Stimulated activated CD4-positive, alpha-beta T cell treated with anti-CD3 and anti-CD28 coated beads, Interleukin-2, amount 100 ng/mL, for 24 hours (primary cell): ENCODE measurements at places on chromosomes 6 and 20.

GRCh38 chr6:111625461-111626391 lies 20.0 kb upstream of the TRAF3IP2 start:
- DNase-seq = no peak

DNA sequence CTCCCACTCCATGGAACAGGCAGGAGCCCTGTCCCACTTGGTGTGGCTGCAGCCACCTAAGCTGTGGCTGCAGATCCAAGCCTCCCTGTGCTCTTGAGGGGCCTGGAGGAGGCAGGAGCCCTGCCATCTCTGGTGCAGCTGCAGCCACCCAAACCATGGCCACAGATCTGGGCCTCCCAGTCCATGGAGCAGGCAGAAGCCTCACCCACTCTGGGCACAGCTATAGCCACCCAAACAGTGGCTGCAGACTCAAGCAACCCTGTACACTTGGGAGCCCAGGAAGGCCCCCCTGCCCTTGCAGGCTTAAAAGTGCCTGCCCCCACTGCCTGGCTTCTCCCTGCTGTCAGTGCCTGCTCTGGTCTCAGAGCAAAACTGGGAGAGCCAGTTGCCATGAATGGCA lies 320.3 kb downstream of the RFPL4B start:
- DNase-seq = no peak

- DNase-seq = no peak
Measured at GRCh38 chr6:36769676-36770499, 69.4 kb downstream of the CPNE5 start.

- no peak for DNase-seq
Measured at GRCh38 chr6:144581812-144582537, 296.8 kb downstream of the UTRN start.

DNA sequence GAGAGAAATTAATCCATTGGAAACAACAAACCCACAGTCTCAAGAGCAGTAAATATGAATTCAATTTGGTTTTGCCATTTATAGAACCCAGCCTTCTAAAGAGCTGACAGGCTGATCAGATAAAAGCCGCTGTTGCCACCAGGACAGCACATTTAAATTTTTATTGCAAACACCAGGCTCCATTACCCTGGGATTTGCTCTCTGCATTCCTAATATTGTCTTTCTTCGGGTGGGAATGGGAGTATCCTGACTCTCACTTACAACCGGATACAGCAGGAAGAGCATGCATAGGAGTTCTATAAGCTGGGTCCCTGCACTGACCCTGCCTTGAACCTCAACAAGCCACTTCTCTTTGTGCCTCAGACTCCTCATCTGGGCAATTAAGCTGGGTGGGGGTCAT lies 142.9 kb downstream of the LRFN2 start:
- DNase-seq = no peak

- DNase-seq = no peak
Measured at GRCh38 chr20:57400821-57401564, 9.8 kb downstream of the RBM38 start.

DNA sequence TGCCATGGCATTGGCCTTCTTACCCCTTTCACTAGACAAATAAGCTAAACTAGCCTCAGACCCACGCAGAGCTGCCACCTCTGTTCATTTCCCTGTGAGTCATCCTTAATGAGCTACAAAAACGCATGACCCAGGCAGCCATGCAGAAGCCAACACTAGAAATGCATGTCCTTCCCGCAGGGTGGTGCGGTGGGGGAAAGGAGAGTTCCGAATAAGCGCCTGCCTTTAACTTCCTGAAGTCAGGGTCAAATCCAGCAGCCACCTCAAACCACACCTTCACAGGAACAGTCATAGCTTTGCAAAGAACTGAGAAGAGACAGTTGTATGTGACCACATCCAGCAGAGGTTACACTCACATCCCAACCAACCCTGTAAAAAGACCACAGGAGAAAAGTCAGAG lies 40.4 kb downstream of the IRF4 start:
- peak; percentile 51 for DNase-seq

DNA sequence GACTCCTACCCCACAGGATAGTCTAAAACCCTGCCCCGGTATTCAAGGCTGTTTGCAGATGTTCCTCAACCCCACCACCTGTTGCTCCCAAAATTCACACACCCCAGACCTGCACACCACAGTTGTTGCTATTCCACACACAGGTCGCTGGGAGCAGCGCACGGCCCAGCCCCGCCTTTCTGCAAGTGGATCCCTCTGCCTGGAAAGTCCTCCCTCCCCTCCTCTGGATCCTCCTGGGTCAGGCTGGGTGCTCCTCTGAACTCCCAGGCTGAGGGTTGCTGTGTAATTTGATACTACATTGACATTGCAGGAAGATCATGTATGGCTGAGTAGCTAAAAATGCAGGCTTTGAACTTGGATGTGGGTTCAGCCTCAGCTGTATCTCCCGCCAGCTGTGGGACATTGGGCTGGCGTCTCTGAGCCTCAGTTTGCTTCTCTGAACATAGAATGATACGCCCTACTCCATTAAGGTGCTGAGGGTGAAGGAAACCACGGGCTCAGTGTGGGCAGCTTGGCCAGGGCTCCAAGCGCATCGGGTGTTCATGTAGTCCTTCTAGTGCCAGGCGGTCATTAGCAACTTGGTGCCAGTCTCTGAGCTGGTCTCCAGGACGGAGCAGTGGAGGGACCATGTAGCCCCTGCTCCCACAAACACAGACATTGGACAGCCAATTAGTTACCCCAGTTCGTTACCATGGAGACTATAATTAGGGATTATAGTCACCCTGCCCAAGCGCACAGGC lies 13.9 kb upstream of the CCN5 start:
- DNase-seq = no peak

DNA sequence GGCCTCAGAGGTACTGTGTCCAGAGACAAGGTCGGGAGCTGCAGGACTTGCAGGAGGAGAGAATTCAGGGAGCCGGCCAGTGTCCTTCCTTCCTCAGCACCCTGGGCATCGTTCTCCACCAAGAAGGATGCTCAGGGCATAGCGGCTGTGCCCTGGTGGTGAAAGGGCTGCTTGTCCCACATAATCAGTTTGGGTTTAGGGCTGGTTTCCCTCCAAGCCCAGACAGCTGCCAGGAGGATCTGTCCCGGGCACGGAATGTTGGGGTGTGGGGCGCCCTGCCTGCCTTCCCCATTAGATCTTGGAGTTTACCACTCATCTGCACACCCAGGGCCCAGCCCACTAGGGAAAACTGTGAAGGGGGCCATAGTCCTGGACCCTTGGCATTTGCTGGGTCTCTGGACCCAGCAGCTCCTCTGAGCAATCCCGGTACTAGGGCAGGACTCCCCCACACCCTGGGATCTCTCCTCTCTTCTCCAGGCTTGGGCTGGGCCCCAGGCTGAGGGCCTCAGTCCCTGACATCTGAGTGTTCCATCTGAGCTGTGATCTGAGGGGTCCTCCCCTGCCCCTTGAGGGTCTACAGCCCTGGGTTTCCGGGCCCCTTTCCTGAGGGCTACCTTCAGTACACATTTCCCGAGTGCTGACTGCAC lies 18.6 kb upstream of the SPDEF start:
- no peak for DNase-seq

DNA sequence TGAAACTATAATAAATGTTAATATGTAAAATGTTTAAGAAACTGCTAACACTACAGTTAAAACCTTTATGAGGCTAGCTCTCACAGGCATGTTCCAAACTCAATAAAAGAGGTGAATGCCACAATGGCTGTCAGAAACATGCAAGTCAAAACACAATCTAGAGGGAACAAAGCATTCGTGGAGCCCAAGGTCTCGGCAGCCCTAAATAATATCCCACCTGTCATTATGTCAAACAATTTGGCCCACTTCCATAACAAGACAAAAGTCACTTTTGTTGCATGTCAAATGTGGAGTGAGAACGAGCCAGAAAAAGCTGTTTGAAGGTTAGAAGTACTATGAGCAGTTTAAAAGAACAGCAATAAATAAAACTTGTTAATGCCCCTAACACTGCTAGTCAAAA lies 181.9 kb downstream of the GMDS start:
- DNase-seq = no peak

GRCh38 chr6:139883776-139884175 lies 509.3 kb upstream of the CITED2 start:
- no peak for DNase-seq

DNA sequence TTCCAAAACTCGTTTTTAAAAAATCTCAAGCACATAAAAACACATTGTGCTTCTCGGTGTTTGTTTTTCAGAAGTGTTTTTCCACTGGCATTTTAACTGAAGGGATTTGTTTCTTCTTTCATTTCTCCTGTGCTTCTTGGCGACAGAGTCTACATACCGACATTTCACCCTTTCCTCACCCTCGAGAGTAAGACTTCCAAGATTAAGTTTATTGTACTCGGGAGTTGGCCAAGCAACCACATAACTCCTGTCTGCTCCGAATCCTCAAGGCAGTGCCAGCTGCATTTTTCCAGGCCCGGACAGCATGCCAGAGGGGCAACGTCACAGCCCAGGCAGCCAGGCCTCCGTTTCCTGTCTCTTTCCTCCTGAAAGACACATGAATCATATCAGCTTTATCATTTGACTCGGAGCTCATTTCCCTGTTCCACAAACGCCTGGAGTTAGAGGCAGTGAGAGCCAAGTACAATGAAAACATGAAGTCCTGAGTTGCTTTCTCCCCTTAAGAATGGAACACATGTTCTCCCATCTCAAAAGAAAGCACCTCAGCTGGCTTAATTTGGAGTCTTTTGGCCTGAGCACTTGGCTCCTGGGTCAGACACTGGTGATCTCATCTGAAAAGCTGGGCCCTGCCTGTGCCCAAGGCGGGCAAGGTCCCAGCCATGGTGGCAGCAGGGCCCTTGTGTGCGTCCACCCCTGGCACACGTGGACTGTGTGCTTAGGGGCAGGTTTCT lies 23.2 kb upstream of the FAM50B start:
- DNase-seq = no peak

- DNase-seq = no peak
Measured at GRCh38 chr6:76694795-76695194, 622.3 kb upstream of the IMPG1 start.

DNA sequence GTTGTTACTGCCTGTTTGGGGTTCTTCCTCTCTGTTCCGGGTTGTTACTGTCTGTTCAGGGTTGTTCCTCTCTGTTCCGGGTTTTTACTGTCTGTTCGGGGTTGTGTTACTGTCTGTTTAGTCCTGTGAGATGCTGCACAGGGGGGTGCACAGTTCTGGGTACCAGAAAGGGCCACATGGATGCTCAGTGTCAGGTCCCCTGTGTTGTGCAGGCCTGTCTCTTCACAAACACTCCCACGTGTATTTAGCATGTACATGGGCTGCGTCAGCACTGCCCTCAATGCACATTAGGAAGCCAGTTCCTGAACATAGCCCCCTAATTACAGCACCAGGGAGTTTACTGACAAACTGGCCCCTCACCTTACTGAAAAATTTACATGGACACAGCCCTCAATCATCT lies 118.5 kb downstream of the DLL1 start:
- no peak for DNase-seq

DNA sequence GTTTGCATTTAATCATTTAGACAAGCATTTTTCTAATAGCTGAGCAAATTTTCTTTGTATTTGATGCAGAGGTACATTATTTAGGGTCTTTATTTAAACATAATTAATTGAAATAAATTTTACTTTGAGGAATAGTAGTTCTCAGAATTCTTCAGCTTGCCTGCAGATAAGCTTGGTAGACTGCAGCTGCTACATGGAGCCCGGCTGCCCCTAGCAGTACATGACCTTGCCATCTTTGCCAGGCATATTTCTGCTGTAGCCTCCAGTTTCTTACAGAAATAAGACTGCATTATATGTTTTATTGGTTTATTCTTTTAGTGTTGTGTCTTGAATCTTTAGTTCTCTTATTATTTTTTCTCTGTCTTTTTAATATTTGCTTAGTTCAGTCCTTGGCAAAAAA lies 396.8 kb downstream of the QKI start:
- DNase-seq = no peak

GRCh38 chr6:90413867-90414266 lies 117.2 kb upstream of the BACH2 start:
- peak; percentile 79 for DNase-seq

DNA sequence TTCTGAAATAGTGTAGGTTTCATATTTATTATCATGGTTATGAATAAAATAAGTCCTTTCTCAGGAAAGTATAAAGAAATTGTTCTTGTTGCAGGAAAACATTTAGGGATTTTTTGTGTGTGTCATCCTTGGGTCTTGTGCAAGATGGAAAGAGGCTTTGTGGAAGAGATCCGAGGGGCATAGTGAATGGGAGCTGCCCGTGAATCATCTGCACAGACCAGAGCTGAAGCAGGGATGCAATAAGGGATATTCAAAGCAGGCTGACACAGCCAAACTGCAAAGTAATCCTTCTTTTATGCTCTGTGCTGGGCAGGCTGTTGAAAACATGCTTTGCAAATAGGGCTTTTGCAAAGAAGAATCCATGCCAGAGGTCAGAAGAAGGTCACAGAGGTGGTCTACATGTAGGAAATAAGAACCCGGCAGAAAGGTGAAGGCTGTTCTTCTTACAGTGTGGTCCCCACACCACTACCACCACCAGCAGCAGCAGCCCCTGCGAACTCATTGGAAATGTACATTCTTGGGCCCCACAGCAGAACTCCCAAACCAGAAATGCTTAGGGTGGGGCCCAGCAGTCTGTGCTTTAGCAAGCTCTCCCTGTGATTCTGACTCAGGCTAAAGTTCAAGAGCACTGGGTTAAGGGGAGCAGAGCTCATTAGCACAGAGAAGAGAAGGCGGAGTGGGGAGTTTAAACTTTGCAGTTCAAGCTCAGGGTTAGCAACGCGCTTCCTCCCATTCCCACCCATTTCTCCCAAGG lies 237.6 kb downstream of the QKI start:
- DNase-seq = no peak

- DNase-seq = no peak
Measured at GRCh38 chr6:142195862-142196541, 48.9 kb downstream of the VTA1 start.

DNA sequence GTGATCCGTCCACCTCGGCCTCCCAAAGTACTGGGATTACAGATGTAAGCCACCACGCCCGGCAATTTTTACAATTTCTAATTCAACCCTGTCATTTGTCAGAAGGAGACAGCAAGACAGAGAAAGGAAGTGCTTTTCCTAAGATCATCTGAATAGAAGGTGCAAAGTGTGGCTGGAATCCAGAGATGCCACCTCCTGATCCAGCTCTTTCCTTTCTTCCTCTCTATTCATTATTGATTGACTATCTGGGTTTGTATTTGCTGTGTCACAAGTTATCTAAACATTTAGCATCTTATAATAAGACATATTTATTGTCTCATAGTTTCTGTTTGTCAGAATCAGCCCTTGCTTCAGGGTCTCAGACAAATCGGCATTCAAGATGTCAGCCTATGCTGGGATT lies 217.7 kb downstream of the BCAS1 start:
- no peak for DNase-seq

DNA sequence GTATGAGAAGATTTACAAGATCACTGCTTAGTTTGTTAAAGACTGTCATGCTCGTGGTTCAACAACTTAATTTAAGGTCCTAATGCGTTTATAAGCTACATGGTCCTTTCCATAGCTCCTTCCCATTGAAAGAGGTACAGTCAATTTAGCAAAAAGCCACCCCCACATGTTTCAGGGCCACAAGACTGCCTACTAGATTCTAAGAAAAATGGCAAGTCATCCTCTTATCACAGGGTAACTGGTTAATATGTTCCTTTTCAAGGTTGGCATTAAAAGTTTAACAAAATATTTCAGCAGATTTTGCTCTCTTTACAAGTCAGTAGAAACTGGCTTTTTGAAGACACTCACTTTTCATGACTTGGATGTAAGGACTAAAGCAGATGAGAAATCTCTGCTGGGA lies 15.7 kb downstream of the GSTA3 start:
- no peak for DNase-seq

DNA sequence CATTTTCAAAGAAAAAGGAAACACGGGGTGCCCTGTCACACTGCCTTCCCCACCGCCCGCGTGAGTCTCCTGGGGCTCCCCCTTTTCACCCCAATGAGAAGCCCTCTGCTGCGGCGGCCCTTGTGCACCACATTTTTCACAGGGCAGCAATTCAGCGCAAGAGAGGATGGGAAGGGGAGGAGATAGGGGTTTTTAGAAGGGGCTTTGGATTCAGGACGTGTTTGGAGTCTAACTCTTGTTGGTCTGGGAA lies 726 bp upstream of the ARFGEF3 start:
- DNase-seq = peak; percentile 5
